Esophagus muscularis mucosa (tissue), 4 donors: ENCODE measurements at places on chromosomes 4 and X. TPM values are rescaled to one million over a fixed set of nuclear protein-coding genes. Genes with fewer than 3 reads are reported as not detected.

- H3K27ac ChIP-seq: no peak overlapping the region
- H3K27me3 ChIP-seq: no peaks in the 10 kb centered on the region
- H3K4me1 ChIP-seq: no peaks in the 10 kb centered on the region
Observed at GRCh38 chr4:120754590-120754989, 167.9 kb downstream of the PRDM5 start.

The IL3RA gene
- total RNA-seq: 11.9 TPM

The C1GALT1C1 gene
- total RNA-seq: 21.4 TPM

GRCh38 chrX:116317409-116317808 is 119.0 kb upstream of the SLC6A14 start:
- H3K27me3 ChIP-seq: no peaks in the 10 kb centered on the region
- no peaks in the 10 kb centered on the region for H3K4me1 ChIP-seq
- H3K27ac ChIP-seq: no peak overlapping the region
- no peak overlapping the region for H3K4me3 ChIP-seq
- H3K36me3 ChIP-seq: no peaks in the 10 kb centered on the region
- DNase-seq: no peak

GRCh38 chr4:92090887-92091286 is 212.9 kb upstream of the GRID2 start:
- no peaks in the 10 kb centered on the region for H3K36me3 ChIP-seq
- DNase-seq: no peak
- H3K4me1 ChIP-seq: no peaks in the 10 kb centered on the region
- no peaks in the 10 kb centered on the region for H3K27me3 ChIP-seq
- no peak overlapping the region for H3K27ac ChIP-seq
